ENCODE measurements at places on chromosomes 3 and 15. TPM values are rescaled to one million over a fixed set of nuclear protein-coding genes. Genes with fewer than 3 reads are reported as not detected.

The STAC gene
- total RNA-seq: 6.5 TPM

The CHSY1 gene
- total RNA-seq: 36.8 TPM

The REC114 gene
- total RNA-seq: not detected

The LMAN1L gene
- total RNA-seq: under 0.01 TPM

The FOXB1 gene
- total RNA-seq: not detected

The EXD1 gene
- not detected for total RNA-seq

The HTR3E gene
- not detected for total RNA-seq

The KIF7 gene
- total RNA-seq: 12.3 TPM

The SLC27A2 gene
- total RNA-seq: not detected

The SEC11A gene
- total RNA-seq: 200 TPM

The SAMD7 gene
- total RNA-seq: not detected

The TMC3 gene
- not detected for total RNA-seq

The CIB1 gene
- 21.4 TPM for total RNA-seq
